ENCODE measurements at places on chromosomes 1 and 21. TPM values are rescaled to one million over a fixed set of nuclear protein-coding genes. Genes with fewer than 3 reads are reported as not detected.

EPHA2 gene
- total RNA-seq = 62.2 TPM

OR10J1 gene
- total RNA-seq = not detected

TNFRSF4 gene
- 2.9 TPM for total RNA-seq

LENEP gene
- total RNA-seq = not detected

CD1E gene
- not detected for total RNA-seq

OR2L3 gene
- total RNA-seq = 0.10 TPM

HES3 gene
- not detected for total RNA-seq

GALE gene
- 30.6 TPM for total RNA-seq

UMODL1 gene
- total RNA-seq = 0.10 TPM

ASTN1 gene
- total RNA-seq = 5.0 TPM

GPA33 gene
- 0.41 TPM for total RNA-seq

- DNase-seq = no peak
These were observed 78.3 kb downstream of the EIF4G3 start for GRCh38 chr1:21098186-21098915.

DNA sequence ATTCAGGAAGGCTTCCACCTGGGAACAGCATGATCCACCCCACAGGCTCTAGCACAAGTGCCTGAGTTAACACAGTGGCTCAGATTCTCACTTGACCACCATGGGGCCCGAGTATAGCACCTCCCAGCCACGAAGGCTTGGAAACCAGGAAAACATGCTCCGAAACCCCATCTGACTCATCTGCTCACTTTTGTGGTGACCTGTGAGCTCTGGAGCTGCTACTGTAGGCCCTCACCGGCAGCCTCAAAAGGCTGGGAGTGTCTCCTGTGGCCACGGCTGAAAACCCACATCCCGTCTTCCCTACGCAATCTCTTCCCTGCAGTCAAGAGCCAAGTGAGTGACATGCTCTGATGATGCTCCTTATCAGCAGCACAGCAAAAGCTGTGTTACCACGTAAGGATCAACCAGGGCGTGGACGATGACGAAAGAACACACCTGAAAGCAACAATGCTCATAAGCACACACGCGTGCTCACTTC is 81.4 kb downstream of the TGFBR3 start:
- no peak for DNase-seq

- no peak for DNase-seq
These were observed 302.3 kb downstream of the BACH1 start for GRCh38 chr21:29601047-29601446.

- no peak for DNase-seq
These were observed 15.6 kb downstream of the SLC66A1 start for GRCh38 chr1:19327736-19328135.

DNA sequence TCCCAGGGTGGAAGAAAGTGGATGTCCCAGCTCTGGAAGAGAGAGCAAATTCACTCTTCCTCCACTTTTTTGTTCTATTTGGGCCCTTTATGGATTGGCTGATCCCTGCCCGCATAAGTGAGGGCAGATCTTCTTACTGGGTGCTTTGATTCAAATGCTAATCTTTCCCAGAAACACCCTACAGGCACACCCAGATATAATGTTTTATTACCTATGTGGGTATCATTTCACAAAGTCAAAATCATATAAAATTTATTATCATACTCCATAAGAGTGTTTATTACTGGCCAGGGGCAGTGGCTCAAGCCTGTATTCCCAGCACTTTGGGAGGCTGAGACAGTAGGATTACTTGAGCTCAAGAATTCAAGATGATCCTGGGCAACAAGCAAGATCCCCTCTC is 16.9 kb upstream of the PLA2G4A start:
- DNase-seq = no peak

DNA sequence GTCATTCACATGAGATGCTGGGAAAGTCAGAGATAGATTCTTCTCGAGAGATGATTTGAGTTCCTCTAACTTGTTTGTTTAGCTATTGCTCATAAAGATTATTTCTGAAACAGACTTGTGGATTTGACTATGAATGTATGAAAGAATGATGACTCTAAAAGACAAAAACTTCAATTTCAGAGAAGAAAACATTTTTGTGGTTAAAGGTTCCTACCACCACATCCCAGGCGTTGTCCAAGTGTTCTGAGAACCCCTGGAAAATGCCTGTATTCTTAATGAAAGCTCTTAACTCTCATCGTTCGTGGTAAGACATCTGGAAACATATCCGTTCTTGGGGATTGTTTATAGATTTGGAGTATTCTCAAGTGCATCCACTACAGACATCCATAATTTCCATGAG is 228.7 kb downstream of the BARHL2 start:
- no peak for DNase-seq

DNA sequence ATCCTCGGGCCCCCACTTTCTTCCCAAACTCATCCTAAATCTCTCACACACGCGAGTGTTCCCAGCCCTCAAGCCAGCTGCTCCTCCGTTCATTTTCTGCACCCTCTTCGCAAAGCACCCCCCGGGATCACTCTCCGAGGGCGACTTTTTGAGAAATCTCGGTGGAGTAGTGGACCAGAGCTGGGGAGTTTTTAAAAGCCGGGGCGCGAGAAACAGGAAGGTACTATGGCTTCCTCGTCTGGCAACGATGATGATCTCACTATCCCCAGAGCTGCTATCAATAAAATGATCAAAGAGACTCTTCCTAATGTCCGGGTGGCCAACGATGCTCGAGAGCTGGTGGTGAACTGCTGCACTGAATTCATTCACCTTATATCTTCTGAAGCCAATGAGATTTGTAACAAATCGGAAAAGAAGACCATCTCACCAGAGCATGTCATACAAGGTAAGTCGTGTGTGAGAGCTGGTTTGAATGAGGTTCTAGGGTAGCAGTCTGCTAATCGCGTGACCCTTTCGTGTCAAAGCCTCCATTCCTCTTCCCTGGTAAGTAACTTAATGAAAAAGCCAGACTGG is 800 bp downstream of the DR1 start:
- peak; percentile 47 for DNase-seq

DNA sequence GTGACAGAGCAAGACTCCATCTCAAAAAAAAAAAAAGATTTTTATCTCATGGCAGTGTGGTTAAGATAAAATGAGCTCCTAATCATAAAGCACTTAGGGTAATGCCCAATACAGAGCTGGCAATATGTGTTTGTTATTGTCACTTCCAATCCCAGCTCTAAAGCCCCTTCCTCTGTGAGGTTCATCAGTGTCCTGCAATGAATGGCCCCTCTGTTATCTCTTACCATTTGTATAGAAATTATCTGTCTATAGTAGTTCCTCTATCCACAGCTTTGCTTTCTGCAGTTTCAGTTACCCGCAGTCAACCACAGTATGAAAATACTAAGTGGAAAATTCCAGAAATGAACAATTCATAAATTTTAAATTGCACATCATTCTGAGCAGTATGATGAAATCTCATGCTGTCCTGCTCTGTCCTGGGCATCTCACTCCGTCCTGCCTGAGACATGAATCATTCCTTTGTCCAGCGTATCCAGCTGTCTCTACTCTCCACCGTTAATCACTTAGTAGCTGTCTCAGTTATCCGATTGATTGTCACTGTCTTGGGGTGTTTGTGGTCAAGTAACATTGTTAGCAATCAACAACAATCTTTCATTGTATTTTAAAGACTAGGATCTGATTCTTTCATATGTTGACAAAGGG is 50.2 kb upstream of the DNAH14 start:
- no peak for DNase-seq

- DNase-seq = no peak
These were observed 19.9 kb upstream of the WDR26 start for GRCh38 chr1:224454402-224455055.

DNA sequence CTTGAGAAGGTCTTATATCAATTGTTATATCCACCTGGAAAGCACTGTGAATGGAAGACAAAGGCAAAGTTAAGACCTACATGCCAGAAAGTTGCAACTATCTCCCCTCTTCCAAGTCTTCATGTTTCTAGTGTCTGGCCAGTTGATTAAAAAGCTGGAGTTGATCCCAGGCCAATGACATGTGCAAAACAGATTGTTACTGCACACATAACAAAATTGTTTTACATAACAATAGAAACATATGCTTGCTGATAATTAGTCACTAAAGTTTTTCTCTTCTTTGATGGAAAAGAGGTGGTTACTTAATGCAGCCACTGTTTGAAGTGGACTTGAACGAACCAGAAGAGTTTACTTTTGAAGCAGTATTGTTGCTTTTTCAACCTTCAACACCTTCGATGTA is 158.2 kb downstream of the TGFBR3 start:
- peak; percentile 76 for DNase-seq

DNA sequence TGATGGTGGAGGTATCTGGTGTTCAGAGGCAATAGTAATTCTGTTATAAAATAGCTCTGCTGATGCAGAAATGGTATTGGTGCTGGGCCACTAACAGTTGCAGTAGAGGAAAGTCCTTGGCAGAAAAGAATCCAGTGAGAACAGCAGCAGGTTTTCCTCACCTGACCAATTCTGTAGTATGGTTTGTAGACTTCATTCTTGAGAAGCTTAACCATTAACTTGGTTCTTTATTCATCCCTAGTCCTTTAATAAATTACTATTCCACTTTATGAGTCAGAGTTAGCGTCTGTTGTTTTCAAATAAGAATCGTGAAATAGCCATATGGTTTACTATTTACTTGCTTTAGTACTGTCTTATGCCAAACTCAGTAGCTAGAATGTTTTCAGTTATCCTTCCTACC is 128.5 kb upstream of the SERTAD4 start:
- DNase-seq = no peak

- DNase-seq = no peak
These were observed 19.6 kb downstream of the ZNF362 start for GRCh38 chr1:33275706-33276572.

DNA sequence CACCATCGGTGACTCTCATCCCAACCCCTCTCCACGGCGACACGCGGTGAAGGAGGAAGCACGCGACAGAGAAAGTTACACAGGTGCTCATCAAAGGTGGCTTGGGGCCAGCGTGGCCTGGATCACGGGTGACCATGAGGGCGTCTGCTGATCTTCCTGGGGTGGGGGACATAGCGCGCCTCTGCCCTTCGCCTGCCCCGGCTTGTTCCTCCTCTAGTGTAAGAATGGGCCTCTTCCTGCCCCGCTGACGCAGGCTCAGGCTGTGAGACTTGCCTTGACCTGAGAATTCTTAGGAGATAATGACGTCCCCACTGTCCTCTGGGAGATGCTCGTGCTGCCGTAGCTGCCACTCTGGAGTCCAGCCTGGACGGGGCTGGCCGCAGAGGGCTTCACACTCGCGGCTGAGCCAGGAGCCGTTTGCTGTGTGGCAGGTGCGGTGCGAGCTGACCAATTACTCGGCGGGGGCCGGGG is 39.0 kb upstream of the TMEM52 start:
- no peak for DNase-seq

GRCh38 chr1:53372501-53372951 is 44.7 kb upstream of the LRP8 start:
- no peak for DNase-seq

DNA sequence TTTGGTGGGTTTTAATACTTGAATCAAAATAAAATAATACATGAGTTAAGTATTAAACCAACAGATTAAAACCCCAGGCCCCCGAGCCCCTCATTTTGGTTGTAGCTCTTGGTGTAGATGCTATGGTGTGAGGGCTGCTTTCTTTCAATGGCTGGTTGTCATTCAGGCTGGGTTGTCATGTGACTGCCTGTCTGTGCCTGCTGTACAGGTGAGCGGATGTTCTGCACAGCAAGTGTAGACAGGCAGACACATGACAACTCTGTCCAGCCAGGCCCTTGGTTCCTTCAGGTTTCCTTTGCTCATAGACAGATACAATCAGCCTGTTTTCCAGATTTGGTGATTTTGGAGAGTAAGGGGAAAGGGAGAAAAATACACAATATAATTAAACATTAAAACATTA is 281.9 kb upstream of the C1orf105 start:
- peak; percentile 67 for DNase-seq

DNA sequence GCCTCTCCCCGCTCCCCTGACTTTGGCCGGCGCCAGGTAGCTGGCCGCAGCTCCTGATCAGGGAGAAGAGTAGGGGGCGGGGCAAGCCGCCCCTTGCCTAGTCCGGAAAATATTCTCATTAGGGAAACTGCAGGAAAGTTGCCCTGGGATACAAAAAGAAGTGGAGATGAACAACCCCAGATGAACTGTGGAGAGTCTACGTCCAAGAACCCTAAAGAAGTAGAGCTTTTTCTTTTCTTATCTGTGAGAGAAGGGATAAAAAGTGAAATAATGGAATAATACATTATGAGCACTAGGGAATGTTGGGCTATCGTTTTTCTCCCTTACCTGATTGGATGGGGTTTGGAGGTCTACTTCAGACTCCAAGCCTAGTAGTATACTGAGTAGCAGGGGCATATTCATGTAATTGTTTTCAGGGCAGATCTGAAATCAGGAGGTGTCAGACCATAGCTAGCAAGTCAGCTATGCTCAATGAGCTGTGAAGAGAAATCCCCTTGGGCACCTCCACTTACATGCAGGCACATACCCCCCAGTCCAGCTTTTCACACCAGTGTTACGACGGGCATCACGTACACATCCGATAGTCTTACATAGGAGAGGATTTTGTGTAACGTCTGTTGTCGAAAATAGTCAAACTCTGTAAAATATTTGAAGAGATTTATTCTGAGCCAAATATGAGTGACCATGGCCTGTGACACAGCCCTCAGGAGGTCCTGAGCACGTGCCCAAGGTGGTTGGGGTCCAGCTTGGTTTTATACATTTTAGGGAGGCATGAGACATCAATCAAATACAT is 1.7 kb upstream of the DUSP10 start:
- no peak for DNase-seq

DNA sequence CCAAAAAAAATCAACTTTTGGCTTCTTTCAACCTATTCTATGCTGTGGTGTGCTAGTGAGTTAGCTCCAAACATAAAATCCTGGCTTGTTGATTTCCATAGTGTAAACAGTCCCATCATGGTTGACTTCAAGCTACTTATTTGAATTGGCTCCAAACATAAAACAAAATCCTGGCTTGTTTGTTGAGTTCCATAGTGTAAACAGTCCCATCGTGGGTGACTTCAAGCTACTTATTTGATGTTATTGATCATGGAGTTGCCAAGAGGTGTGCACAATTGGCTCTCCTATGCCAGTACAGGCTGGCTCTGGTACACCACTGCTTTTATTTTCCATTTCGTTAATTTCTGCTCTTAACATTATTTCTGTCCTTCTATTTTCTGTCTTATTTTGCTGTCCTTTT is 1.8 kb upstream of the COA6 start:
- DNase-seq = no peak

All from tongue (tissue), 3 donors.